ENCODE measurements at places on chromosomes 1 and 21.
A peak's percentile ranks its signal among the peaks of the same experiment; 100 is the strongest.

DNA sequence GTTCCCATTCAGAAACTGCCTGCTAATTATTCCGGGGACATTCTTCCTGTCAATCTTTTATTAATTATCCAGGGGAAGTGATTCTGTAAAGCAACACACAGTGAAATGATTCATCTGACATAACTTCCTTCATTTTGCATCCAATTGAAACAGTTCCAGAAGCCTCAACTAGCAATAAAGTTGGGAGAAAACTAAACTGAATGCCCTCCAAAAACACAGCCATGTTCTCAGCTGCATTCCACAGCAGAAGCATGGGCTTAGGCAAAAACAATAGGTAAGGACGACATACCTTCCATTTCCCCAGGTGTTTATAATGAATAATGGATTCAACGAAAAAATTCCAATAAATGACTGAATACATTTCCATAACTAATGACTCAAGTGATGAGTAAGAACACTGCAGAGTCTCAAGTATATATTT is 36.9 kb upstream of the TARBP1 start:
- no peak for DNase-seq

GRCh38 chr21:31928656-31929055 is 55.8 kb downstream of the HUNK start:
- DNase-seq, result no peak

DNA sequence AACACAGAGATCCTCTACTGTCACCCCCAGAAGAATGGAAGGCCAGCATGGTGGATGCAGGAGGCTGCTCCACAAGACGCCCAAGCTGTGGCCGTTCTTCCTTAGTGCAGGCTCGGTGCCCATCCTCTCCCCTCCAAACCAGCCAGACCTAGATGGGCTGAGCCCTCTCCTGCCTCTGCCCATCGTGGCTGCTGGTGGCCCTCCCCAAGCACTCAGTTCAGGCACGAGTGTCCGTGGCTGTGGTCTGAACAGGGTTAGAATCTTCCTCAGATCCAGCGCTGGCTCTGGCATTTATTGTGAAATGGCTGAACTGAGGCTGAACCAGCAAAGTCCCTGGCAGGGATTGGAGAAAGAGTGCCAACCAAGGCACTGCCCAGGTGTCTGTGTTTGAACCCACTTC is 59.5 kb downstream of the TRIM11 start:
- DNase-seq, result no peak

DNA sequence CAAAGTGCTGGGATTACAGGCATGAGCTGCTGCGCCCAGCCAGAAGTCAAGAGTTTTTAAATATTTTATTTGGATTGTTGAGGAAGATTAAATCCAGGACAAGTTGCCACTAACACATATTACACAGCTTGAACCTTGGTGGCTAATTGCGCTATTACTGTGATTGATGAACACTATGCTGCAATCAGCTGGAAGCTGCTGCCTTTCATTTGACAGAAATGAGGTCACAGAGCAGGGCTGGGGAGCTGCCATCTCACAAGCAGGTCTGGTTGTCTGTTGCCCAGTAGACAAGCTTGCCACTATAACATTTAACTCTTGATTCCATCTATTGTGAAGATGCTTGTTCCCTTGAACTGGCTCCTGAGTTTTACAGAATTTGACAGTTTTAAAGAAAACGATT is 37.4 kb upstream of the NRDC start:
- DNase-seq, result no peak

DNA sequence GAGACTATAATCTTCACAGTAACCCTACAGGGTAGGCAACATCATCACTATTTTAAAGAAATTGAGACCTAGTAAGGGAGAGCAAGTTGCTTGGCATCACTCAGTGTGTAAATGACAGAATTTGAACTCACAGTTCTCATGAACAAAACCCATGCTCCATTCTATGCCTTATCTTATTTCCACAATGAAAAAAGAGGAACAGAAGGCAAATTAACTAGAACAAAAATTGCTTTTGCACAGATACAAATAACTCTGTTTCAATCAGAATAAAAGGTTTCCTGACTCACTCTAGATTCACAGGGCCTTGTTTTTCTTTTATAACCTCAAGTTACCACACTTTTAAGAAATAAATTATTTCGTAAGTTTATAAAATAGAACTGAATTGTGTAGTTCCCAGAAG is 90.1 kb downstream of the UCHL5 start:
- no peak for DNase-seq

DNA sequence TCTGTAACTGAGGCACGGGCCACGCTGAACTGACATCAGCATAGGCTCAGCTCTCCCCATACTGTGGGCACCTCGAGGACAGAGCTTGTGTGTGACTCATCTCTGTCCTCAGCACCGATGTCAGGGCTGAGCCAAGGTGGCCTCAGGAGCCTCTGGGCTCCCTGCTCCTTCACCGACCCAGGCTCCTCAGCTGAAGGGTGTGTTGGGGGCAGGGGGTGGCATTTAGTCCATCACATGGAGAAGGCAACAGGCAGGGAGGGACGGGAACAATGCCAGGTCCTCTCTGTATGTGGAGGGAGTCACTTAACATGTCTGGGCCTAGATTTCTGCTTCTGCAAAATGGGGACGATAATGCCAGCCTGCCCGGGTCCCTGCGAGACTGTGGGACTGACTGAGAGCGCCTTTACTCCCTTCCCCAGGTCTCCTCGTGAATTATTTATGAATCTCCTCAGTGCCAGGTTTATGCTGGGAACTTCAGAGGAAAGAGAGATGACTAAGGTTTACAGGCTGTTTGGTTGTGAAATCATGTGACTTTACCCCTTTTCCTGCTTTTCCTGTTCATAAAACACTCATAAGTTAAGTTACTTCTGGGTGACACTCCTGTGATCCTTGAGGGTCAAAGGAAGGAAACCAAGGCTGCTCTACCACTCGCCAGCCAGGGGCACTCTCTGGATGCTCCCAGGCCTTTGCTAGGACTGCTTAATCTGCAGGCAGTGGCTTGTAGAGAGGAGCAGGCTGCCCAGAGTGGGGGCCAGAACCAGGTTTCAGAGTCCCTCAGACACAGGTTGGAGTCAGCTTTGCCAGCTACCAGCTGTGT is 16.2 kb downstream of the TTC39A start:
- DNase-seq, result no peak

- DNase-seq, result no peak
Measured at GRCh38 chr21:26847002-26847401, 1.8 kb upstream of the ADAMTS1 start.

- no peak for DNase-seq
Measured at GRCh38 chr1:205610036-205610435, 21.8 kb downstream of the ELK4 start.

- no peak for DNase-seq
Measured at GRCh38 chr1:152983743-152984142, at the start of gene SPRR1A. TSS of gene SPRR1A (plus strand) at chr1:152984081. CDS start at chr1:152985231, 1,150 bp downstream.

GRCh38 chr1:224407571-224408293 is 26.9 kb downstream of the WDR26 start:
- DNase-seq, result no peak

GRCh38 chr1:197868751-197869489 is 33.5 kb upstream of the C1orf53 start:
- peak; percentile 27 for DNase-seq

DNA sequence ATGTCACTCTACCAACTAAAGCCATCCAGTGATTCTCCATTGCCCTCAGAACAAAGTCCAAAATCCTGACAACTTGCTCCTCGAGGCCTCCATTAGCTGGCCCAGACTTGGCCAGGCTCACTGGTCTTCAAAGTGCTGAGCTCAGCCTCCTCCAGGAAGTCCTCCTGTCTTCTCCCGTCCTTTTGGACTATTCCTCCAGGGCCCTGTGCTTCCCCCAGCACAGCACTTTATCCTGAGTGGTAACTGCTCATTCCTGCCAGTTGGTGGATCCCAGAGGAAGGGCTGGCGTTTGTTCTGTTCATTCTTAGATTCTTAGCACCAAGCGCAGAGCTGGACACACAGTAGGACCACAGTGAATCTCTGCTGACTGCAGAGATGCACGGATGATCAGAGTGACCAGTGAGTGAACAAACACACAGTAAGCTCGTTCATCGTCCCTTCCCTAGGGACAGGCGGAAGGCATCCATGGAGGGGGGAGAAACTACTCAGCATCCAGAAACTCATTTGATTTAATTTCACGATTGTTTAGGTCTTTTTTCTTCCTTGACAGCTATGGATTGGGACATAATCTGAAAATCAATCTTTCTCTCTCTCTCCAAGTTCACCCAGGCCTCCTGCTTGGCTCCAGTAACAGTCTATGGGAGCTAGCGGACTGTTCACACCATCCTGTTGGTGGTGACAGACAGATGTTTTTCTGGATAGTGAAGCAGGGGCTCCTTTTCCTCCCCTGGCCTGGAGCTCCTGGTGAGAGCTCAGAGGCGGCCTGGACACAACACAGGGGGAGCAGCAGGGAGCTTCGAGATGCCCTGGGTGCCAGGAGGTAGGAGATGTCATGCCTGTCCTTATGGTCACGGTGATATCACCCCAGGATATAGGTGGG is 180.2 kb downstream of the PTPRU start:
- DNase-seq, result no peak

DNA sequence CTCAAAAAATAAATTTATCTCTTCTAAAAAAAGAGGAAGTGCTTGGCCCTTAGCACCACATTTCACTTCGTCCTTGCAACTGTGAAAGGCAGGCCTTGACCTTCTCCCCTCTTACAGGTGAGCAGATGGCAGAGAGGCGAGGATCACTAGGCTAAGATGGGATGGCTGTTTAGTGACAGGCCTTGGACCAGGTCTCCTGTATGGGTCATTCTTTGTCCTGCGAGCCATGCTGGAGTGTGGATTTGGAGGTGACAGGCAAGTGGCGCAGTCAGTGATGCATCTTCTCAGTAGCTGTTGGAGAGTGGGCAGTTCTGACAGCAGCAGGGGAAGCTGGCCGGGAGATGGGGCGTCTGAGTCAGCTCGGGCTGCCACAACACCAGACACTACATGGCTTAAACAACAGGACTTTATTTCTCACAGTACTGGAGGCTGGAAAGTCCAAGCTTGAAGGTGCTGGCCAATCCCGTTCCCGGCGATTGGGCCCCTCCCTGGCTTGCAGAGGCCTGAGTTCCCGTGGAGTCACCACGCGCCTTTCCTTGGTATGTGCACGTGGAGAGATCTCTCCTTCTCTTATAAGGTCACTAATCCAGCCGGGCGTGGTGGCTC is 16.5 kb downstream of the SLC27A3 start:
- peak; percentile 47 for DNase-seq

GRCh38 chr1:204304067-204304466 is 55.7 kb downstream of the PLEKHA6 start:
- DNase-seq, result no peak

DNA sequence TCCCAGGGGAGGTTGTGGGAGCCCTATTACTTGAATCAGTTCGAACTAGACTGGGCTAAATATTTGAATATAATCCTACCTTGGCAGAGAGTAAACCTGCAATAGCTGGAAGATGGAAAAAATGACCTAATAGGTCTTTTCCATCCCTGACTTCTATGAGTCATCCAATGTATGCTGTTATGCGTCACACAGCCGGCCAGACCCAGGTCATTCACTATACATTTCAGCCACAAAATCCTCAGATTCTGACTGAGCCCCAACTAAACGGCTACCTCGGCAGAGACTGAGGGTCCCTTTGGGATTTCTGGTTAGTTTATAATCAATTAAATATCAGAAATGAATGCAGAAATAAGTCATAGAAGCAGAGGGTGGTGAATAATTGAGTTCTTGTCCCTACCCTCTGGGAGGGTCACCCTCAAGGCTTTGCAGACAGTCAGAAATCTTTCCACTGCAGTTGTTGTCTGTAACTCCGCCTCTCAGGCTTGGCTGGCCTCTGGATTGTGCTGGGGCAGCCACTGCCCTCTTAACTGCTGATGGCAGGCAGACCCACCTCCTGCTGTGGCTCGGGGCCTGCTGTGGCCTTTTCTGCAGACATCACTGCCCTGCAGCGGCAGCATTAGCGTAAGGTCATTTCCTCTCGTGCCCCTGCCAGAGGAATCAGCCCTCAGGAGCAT is 240.5 kb downstream of the TGFB2 start:
- no peak for DNase-seq

DNA sequence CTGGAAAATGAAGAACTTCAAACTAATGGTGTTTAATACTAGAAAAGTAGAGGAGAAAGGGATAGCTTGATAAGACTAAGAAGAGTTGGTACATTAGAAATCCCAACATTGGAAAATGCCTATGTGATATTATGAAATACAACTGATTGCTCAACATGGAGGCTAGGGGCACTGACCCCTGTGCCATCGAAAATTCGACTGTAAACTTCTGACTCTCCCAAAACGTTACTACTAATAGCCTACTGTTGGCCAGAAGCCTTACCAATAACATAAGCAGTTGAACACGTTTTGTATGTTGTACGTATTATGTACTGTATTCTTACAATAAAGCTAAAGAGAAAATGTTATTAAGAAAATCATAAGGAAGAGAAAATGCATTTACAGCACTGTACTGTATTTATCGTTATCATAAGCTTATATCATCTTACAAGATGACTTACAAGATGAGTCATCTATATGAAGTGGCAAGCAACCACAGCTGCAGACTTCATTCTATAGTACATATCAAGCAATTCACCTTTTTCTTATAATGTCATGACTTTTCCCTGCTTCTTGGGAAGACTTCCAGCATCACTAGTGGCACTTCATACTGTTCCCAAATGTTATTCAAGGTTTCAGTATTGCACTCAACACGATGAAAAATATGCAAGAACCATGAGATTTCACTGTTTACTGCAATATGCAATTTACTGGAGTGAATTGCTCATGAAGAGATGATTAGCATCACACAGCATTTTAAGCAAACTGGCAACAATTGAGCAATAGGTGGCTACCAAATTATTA is 12.9 kb upstream of the CTSK start:
- DNase-seq, result no peak

GRCh38 chr1:244414543-244414942 is 37.2 kb downstream of the ADSS2 start:
- DNase-seq, result no peak

- DNase-seq, result no peak
Measured at GRCh38 chr1:181094416-181095212, 6.1 kb downstream of the IER5 start.

- DNase-seq, result no peak
Measured at GRCh38 chr1:111204983-111205713, 4.7 kb upstream of the DENND2D start.

GRCh38 chr1:19437891-19438294 is 47.4 kb downstream of the CAPZB start:
- DNase-seq, result no peak

- DNase-seq, result no peak
Measured at GRCh38 chr1:205204552-205204951, 7.0 kb downstream of the DSTYK start.

DNA sequence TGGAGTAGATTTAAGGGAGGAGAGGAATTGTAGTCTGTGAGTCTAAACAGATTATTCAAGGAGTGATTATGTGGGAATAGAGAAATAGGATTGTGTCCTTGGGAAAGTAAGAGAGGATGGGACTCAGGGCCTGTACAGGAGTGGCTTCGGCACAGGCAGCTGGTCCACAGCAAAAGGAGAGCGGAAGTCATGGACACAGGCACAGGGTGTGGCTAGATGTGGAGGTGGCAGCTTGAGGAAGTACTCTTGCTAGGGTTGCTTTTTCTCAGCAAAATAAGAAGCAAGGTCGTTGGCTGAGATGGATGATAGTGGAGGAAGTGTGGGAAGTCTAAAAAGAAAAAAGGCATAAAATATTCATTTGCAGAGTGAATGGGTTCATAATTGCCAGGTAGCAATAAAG is 18.5 kb upstream of the ZNF648 start:
- DNase-seq, result no peak

GRCh38 chr1:203769505-203770343 is 4.7 kb downstream of the LAX1 start:
- no peak for DNase-seq

All from activated CD4-positive, alpha-beta T cell treated with anti-CD3 and anti-CD28 coated beads for 48 hours (primary cell).